Posterior cingulate gyrus (tissue), 11 donors: ENCODE measurements at places on chromosomes 12 and 14.

GRCh38 chr12:4701395-4702190, 18.6 kb upstream of the GALNT8 start:
- peak; percentile 81 for DNase-seq

GRCh38 chr12:33438025-33438772, 1.4 kb downstream of the SYT10 start:
- no peak for DNase-seq

DNA sequence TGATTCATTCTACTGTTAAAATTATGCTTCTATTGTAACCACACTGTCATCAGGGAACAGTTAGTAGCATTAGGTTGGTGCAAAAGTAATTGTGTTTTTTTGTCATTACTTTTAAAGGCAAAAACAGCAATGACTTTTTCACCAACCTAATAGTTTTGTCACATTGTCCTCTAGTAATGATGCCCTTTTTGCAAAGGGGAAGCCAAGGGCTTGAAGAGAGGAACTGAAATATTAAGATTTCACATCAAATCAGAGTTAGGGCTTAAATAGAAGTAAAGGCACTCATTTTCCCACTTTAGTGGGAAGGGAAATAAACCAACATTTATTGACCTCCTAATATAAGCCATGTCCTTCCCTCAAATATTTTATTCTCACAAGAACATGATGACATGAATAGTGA, 273.7 kb downstream of the NRXN3 start:
- DNase-seq, result no peak

- no peak for DNase-seq
These were observed 156.3 kb upstream of the PDE3A start for GRCh38 chr12:20211981-20212421.

DNA sequence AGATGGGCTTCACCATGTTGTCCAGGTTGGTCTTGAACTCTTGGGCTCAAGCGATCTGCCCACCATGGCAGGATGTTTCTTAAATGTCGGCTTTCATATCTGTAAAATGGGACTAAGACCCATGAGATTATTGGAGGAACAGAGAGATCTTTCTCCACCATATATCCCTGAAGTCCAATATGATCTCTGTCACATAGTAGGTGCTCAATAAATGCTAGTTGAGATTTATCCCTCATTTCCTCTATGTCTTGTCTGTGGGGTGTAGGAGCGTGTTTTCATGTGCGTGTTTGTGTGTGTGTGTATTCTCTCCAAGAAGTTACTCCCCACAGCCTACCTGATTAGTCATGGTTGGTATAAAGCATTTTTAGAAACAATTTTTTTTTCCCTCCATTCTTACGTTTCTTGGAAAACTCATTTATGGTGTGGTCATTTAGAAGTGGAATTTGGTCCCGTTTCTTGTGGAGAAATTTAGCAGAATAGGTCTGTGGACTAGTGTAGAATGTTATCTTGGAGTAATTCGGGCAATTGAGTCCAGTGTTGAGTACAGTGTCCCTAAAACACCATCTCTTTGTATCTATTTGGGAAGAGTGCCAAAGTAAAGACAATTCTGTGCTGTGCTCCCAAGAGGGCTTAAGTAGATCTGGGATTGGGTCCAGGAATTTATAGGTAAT, 4.3 kb downstream of the STRAP start:
- no peak for DNase-seq
